ENCODE measurements at places on chromosomes 7 and 10.

- no peak for DNase-seq
Observed at GRCh38 chr7:80735330-80735729, 96.9 kb downstream of the CD36 start.

GRCh38 chr10:36254199-36254598 is 612.1 kb upstream of the FZD8 start:
- no peak for DNase-seq

GRCh38 chr7:150357771-150358427 is 10.7 kb upstream of the REPIN1 start:
- DNase-seq: no peak

- DNase-seq: no peak
Observed at GRCh38 chr7:156204820-156205219, 392.6 kb upstream of the SHH start.

- peak; percentile 81 for DNase-seq
Observed at GRCh38 chr7:18212758-18213157, 185.1 kb upstream of the PRPS1L1 start.

DNA sequence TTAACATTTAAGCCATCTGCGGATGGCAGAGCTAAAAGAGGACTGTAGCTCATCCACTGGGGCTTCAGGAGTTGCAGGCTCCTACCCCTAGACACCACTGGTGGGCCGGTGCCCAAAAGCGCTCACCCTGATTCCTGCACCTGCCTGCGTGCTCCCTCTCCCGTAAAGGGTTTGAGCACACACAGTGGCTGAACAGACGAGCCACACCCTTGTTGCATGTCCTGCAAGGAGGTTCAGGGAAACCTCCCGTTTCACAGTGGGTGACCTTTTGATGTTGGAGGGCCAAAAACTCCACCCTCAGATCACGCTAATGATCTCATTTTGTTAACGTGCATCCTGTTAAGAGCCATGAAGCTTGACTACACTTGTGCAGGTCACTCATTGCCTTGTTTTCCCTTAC is 37.9 kb downstream of the SYPL1 start:
- no peak for DNase-seq

DNA sequence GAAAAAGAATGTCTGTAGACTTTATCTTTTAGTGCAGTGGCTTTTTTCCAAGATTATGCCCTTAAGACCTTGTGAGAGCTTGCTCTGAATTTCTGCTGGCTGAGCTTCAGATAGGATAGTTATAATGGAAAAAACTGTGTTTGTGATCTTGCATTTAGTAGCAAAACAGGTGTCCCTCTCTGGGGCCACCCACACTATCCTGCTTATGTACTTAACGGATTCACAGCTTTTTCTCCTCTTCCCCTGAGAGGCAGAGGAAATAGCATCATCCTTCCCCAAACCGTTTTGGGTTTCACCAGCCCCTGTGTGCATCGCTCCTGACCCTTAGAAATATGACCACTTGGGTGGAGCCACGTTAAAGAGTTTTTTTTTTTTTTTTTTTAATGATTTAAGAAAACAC is 101.2 kb downstream of the RAB18 start:
- DNase-seq: no peak

DNA sequence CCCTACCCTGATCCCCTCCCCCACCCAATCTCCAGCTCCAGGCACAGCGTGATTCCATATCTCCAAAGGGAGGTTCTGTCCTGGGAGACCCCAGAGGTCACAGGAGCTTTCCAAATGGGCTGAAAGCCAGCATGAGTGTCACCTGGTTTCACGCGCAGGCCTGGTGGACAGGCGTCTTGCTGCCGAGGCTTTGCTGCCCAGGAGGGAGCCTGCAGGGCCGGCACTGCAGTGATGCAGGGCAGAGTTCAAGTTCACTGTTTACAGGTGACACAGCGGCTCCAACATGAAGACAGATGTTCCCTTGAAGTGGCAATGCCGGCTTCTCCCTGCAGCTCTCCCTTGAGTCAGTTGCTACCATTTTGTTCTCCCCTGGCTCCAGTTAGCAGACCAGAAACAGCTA is 104.3 kb downstream of the TCERG1L start:
- DNase-seq: no peak

DNA sequence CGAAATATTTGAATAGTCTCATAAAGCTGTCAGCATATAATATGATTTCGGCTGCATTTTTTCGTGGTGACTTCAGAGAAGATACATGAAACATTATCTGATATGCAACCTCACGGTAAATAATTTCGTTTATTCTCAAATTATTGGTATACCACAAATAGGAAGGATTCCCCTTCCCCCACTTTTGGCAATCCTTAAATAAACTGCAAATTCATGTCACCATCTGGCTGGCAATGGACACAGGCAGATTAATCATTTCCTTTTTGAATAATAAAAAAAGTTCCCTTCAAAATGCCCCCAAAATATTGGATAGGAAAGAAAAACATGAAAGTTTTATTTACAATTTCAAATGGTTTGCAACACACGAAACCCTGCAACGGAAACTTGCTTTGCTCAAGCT is 234.5 kb upstream of the MEOX2 start:
- DNase-seq: peak; percentile 50

GRCh38 chr10:110006358-110007160 is 1.2 kb upstream of the ADD3 start:
- DNase-seq: peak; percentile 92

GRCh38 chr7:84612981-84613681 is 418.5 kb upstream of the SEMA3A start:
- DNase-seq: peak; percentile 9

- peak; percentile 1 for DNase-seq
Observed at GRCh38 chr7:109549471-109550193, 980.0 kb downstream of the DNAJB9 start.

DNA sequence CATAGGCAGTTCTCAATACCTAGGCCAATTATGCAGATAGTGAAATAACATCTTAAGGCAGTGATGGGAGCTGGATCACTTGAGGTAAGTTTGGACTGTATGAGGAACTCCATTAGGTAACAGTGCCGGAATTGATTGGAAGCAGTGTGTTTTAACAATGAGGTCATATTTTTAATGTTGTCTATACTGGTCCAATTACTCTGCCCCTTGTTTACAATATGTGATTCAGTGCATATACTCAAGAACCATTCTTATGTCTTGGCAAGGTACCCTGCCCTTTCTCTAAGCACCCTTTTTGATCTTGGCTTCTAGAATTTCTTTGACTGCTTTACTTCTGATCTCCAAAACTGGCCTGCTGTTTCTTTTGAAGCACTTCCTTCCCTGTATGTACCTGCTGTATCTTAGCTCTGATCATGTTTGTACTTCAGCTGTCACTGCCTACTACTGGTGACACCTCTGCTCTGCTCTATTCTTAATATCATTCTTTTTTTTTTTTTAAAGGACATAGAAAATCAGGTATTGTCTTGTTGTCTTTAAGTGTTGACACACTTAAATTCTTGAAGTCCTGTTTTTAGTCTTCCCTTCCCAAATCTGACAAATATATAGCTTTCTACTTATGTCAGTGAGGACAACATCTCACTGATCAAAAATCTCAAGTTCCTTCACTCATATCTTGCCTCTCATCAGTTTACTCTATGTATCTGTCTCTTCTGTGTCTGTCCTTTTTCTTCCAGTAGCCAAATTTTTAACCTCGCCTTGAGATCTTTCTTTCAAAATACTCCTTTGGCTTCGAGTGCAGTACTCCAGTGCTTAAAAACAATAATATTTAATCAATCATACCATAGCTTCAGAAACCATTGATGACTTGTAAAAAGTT is 46.4 kb upstream of the RPA3 start:
- no peak for DNase-seq

Measured in foreskin fibroblast (primary cell).